ENCODE measurements at places on chromosomes 6 and 20.

DNA sequence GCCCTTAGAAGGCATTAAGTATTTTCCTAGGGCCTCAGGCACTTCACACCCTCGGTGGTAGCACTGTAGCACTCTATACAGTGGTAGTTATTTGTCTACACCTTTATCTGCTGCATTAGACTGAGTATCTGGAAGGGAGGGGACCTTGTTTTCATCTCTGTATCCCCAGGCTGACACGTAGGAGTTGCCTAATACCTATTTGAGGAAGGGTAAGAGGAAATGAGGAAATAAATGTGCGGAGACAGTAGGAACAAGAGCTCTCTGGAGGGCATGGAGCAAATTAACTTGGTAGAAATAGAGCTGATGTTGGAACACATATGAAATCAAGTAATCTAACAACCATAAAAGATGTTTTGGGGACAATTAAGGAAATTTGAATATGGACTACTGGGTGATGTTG, 3.9 kb downstream of the CNPY3 start:
- no peak for DNase-seq

DNA sequence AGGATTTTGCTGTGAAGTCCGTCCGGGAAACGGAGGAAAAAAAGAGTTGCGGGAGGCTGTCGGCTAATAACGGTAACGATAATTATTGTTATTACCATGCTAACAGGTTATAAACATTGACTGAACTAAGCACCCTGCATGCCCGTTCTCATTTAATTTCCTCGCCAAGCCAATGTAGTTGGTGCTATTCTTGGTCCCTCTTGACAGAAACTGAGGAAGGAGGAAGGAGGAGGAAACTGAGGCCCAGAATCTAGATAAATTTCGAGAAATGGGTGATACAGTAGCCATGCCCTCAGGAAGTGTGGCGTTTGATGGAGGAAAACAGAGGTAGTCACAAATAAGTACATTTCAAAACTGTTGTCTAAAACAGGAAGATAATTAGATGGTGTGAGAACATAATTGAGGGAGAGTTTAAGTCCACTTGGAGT, 474 bp downstream of the TPX2 start:
- DNase-seq, result no peak

DNA sequence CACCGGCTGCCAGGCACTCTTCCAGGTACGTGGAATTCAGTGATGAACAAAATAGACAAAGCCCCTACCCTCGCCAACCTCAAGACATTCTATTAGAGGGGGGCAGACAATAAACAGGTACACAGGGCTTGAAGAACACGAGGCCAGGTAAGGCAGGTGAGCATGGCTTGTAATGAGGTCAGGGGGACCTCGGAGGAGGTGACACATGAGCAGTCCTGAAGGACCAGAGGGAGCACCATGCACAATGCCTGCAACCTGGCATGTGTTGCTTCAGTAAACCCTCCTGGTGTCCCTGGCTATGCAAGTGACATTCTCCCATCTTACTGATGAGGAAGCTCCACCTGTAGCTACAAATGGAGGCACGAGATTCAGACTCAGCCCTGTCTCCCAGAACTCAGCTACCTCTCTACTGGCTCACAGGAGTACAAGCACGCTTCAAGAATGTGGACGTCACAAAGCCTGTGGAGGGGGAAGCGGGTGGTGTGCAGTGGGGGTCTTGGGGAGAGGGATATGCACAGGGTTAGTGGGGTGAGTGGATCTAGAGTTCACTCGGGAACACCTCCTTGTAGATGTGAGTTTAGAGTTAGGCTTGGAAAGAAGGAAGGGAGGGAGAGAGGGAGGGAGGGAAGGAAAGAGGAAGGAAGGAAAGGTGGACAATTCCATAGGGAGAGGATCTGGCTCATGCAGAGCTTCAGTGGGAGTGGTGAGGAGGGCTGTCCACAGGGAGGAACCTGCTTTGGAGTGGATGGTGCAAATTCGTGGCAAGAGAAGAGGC, 7.6 kb upstream of the MAPK13 start:
- no peak for DNase-seq

GRCh38 chr6:63923139-63923739, 287.6 kb downstream of the PHF3 start:
- peak; percentile 8 for DNase-seq

DNA sequence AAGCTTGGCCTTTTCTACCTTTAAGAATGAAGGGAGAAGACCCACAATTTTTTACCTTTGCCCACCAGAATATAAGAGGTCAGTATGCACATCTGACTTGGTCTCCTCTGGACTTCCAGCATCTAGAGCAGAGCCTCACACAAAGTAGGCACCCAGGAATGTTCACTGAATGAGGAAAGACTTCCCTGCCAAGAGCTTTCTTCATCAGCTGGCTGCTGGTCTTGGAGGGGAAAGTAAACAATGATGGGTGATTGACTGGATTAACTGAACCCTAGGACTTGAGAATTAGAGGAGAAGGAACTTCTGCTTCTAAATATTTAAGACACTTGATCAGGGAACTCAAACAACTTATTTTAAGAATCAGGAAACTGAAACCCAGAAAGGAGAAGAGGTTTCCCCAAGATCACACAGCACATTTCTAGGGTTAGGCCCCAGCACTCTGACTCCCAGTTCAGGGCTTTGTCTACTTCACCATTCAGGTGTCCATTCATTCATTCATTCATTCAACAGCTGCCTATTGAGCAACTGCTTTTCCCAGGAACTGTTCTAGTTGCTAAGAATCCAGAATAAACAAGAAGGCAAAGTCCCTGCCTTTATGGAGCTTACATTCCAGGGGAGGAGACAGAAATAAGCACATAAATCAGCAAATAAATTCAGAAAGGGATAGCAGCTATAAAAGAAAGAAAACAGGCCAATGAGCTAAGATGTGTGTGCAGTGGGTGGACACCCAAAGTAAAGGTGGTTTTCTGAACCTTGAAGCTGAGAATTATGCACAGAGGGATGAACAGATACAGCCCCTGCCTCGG, 216.9 kb upstream of the LRFN2 start:
- DNase-seq, result no peak

Data from CD4-positive, alpha-beta memory T cell (primary cell).